Foreskin fibroblast (primary cell): ENCODE measurements at places on chromosomes 2 and 18.

GRCh38 chr2:183497861-183498260 lies 373.6 kb downstream of the NUP35 start:
- DNase-seq = no peak

DNA sequence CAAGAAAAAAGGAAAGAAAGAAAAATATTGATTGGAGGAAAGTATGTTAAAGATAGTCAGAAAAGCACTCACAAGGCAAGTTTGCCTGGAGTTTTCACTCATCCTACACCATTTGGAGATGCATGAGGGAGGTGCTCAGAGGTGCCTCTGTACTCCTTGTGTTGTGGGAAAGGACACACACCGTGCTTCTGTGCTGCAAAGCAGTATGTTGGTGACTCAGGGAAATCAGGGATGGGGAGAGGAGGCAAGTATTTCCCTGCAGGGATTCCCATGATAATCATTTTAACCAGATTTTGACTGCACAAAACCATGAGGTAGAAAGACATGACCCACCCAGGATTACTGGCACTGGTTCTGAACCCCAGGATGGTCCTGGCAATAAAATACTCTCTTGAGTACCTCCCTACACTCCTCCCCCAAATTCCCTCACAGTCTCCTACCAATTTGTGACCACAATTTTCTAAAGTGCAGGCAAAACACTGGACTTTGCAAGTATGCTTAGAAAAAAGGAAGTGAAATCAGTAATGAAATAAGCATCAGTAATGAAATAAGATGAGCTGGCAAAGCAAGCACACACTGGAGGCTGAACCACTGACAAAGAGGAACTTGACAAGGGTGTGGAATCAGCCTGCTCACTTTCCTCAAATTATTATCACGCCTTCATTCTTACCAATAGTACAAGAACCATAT lies 155.5 kb upstream of the ACVR2A start:
- DNase-seq = no peak

DNA sequence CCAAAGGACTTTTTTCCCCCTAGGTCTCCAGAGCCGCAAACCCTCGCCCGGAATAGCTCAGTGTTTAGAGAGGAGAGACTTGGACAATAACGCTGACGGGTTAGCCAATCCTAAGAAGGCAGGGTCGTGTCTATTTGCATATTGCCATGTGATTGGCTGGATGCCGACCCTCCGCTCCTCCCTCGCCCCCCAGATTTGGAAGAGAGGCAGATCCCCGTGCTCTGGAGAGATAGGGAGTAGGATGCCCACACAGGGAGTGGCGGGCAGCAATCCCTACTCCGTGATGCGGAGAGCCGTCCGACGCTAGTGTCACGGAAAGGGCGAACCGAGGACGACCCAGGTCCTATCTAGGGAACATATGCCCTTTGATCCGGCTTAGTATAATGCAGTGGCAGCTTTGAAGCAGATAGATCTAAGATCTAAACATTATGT lies 1.4 kb downstream of the WNT6 start:
- peak; percentile 41 for DNase-seq

GRCh38 chr18:14086458-14087231 lies 45.6 kb downstream of the ZNF519 start:
- DNase-seq = peak; percentile 4

GRCh38 chr2:37402636-37403035 lies 58.2 kb downstream of the QPCT start:
- no peak for DNase-seq

- DNase-seq = no peak
These were observed 42.1 kb downstream of the CD28 start for GRCh38 chr2:203748331-203749126.

DNA sequence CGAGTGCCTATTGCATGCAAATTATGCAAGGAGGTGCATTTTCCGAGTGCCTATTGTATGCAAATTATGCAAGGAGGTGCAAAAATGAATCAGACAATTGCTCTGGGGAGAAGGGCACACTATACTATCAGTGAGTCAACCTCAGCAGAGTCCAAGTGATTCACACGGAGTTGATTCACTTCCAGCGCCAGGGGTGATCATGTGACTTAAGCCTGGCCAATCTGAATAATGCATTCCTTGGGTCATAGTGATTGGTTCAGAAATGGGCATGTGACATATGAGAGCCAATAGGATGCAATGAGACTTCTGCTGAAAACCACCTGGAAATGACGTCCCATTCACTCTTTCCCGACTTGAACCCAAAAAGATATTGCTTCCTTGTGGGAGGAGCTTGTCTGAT lies 152.2 kb downstream of the DAW1 start:
- DNase-seq = no peak

GRCh38 chr18:49175071-49175470 lies 224.3 kb upstream of the SMAD7 start:
- no peak for DNase-seq

DNA sequence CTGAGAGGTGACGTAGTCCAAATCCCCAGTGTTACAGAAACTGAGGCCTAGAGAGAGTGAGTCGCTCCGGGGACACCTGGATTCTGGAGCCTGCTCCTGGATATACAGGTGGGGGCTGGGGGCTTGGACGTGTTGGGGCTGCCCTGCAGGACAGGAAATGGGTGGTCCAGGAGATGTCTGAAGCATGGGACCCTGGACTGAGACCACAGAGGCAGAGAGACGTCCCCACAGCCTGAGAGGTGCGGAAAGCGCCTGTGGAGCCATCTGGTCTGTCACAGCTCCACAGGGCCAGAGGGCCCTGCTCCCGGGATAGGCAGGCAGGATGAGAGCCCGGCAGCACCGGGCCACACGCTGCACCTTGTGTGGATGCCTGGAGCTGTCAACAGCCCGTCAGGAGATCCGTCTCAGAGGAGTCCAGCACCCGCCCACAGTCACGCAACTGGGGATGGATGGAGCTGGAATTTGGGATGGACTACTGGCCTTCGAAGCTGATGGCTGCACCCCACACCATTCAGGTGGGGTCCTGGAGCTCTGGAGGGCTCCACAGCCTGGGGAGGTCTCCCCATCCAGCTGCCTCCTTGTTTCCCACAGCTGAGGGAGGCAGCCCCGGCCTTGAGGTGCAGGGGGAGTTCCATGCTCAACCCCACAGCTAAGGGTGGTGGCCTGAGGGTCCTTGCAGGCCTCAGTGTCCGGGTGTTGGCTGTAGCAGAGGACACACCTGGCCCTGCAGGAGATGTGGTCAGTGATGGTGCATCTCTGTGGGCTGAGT lies 303.0 kb downstream of the NDUFA10 start:
- DNase-seq = no peak

DNA sequence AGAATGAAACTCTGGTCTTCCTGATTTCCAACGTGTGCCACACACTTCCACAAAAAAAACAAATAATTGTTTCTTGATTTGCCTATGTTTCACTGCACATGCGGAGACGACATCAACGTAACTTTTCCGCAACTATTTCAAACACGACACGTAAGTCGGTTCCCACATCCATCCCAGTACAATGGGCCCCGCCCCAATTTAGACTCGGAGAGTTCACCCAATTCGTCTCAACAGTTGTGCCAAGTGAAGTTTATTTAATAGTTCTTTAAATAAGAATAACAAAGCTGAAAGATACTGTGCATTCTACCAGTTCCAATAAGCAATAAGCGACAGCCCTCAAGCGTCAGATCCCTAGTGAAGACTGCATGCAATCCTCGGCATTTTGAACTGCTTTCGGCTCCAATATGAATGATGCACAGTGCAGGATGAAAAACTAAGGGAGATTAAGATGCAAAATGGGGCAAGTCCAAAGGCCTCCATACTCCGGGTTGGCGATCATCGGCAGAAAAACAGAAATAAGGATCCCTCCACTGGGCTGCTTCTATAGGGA lies 664 bp downstream of the CCT4 start:
- DNase-seq = peak; percentile 16

GRCh38 chr18:48621240-48621639 lies 82.4 kb downstream of the CTIF start:
- peak; percentile 76 for DNase-seq

DNA sequence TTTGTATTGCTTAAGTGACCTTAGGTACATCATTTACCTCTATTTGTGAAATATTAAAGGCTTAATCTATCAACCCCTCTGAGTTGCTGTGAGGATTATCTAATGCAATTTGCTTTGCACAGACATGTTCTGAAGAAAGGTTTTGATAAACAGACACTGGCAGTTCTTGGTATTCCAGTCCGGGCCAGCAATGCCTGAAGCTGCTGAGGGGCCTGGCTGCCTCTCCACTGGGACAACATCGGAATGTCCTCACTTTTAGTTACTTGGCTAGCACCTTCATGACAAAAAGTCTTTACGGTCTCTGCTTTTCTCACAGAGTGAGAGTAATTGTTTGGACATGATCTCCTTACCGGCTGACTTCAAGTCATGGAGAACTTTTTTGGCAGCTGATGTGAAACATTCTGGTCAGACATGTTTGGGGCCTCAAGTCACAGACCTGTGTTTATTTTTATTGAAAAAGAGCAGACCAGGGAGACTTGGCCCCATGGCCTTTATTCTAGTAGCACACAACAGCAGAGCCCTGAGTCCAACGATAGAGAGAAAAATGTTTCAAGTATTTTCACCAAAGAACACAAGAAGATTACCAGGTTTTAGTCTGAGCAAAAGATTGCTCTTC lies 1112.3 kb upstream of the FANCL start:
- DNase-seq = no peak

GRCh38 chr2:18425210-18425703 lies 135.2 kb downstream of the RDH14 start:
- peak; percentile 24 for DNase-seq

DNA sequence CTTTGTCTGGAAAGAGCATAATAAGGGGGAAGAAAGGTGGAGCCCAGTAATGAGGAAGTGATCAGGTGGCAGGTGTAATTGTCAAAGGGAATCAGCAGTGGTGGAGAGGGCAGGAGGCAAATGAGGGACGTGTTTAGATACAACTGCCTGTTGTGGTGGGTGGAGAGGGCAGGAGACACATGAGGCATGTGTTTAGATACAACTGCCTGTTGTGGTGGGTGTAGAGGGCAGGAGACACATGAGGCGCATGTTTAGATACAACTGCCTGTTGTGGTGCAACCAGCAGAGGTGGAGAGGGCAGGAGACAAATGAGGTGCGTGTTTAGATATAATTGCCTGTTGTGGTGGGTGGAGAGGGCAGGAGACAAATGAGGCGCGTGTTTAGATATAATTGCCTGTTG lies 173.1 kb downstream of the ANKRD30B start:
- DNase-seq = no peak

- DNase-seq = no peak
These were observed 660.4 kb upstream of the SALL3 start for GRCh38 chr18:78319264-78319663.

- no peak for DNase-seq
These were observed 9.0 kb downstream of the CDKL4 start for GRCh38 chr2:39234754-39235153.

- no peak for DNase-seq
These were observed 96.4 kb upstream of the TEX51 start for GRCh38 chr2:126802316-126802715.

- DNase-seq = peak; percentile 51
These were observed 30.3 kb downstream of the TANC1 start for GRCh38 chr2:158998551-158999248.

- DNase-seq = no peak
These were observed 1.6 kb upstream of the ATP9B start for GRCh38 chr18:79067611-79068010.

GRCh38 chr2:88856409-88857135 lies 165.1 kb downstream of the RPIA start:
- DNase-seq = no peak

GRCh38 chr2:237236188-237236587 lies 150.5 kb downstream of the COPS8 start:
- no peak for DNase-seq

DNA sequence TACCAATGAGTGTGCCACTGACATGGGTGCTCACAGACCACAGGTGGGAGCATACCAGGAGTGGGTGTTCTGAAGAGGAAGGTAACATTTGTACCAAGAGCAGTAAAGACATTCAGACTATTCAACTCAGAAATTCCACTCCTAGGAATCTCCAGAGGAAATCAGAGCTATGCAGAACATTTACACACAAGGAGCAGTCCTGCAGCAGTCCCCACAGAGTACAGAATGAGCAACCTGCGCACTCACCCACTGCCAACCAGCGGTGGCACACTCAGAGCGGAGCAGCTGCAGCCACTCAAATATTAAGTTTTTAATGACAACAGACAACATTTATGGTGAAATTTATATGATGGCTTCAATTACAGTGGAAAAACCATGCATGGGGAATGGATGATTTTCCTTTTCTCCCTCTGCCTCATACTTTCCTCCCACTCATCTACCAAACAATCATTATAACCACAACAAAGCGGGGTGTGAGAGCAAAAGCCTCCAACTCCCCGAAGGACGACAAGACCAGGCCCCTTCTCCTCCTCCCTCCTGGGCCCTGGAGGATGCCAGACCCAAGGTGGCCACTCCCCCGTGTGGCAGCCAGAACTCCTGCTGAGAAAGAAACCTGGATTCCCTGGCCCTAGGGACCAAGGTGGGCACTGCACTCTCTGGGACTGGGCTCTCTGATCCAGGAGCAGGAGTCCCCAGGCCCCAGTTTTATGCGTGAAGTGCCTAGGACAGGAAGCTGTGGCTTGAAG lies 5.4 kb downstream of the HS6ST1 start:
- DNase-seq = peak; percentile 54

DNA sequence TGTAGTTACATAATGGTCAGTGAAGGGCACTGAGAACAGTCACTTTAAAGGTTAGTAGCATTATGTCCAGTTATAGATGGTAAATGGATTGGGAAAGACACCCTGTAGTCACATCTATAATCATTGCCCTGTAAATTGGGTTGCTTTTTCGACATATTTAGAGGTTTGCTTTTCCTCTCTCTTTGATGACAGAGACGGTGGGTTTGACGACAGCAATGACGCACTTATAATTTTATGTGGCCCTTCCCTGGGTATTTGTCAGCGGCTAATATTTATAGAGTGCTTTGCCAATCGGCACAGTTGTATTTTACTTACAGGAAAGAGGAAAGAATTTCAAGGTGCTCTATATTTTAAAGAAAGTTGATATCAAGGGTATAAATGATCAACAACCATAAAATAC lies 2.8 kb downstream of the CPS1 start:
- no peak for DNase-seq

DNA sequence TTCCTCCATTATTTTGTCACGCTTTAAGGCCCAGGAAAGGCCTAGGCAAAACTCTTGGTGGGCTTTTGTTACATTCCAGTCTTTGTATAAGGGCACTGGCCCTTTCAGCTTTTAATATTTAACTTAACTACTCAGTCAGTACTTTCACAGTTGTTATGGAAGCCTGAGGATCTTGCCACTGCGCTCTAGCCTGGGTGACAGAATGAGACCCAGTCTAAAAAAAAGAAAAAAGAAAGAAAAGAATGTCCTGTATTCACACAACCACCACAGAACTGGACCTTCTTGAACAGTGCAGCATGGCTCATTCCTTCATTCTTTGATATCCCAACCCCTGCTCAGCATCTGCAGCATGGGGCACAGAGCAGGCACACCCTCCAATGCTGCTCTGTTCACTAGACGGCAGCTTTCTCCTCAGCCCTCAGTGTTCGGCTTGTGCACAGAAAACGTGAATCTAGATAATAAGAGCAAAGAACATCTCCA lies 93.4 kb upstream of the MSH2 start:
- DNase-seq = no peak

DNA sequence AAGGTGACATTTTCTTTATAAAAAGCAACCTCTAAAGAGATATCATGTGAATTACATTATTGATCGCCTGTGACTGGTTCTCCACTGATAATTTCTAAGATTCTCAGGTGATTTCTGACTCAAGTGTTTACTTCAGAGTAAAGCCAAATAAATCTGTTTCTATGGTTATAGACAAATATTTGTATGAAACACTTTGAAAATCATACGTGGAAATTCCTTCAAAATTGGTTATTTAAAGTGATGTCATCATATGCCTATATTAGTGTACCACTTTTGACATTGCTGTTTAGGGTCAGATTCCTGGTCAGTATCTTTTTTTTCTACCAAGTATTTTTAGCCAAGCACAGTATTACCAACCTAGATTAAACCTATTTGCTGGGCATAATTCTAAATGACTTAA lies 881.3 kb upstream of the FAM98A start:
- no peak for DNase-seq
